RWPE2 (cell line): ENCODE measurements at places on chromosomes 11 and 22.

GRCh38 chr11:69454018-69454417 is 27.4 kb upstream of the LINC01488 start:
- H3K27ac ChIP-seq, result no peak overlapping the region
- DNase-seq, result no peak
- no peaks in the 10 kb centered on the region for H3K27me3 ChIP-seq
- H3K4me3 ChIP-seq, result no peak overlapping the region

DNA sequence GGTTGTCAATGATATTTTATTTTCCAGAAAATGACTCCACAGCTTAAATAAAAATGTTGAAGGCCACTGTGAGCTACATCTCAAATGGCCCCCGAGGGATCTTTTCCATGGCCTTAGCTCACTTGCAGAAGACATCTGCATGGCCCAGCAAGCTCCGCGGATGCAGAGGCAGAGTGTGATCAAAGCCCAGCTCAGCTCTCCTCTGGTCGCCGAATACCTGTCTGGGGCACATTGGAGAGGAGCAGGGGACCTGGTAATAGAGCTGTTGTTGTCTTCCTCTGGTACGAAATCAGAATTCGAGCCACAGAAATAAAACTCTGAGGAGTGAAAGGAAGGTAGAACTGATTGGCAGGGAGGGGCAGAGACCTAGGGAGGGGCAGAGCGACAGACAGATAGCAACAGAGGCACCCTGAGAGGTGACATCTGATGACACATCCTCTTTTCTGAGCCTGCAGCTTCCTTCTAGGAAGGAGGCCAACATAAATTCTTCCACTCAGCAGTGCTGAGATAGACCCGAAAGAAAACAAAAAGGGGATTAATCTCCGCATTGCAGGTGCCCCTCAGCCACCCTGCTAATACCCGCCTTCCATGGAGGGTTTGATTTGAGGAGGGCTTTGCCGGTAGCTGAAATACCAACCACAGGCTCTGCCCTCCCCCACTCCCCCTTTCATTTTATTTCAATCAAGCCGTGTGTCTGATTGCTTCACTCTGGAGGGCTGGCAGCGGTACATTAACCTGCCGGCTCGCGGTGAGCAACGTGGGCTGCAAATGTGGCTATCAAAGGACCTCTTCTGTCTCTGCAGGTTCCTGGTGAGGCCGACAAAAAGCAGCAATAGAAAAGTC is 759.4 kb downstream of the OPCML start:
- no peaks in the 10 kb centered on the region for H3K4me1 ChIP-seq
- no peaks in the 10 kb centered on the region for H3K36me3 ChIP-seq

GRCh38 chr22:47168441-47168840 is 406.0 kb downstream of the TBC1D22A start:
- no peaks in the 10 kb centered on the region for H3K27me3 ChIP-seq
- no peaks in the 10 kb centered on the region for H3K4me1 ChIP-seq
- no peaks in the 10 kb centered on the region for H3K36me3 ChIP-seq
- no peak overlapping the region for H3K27ac ChIP-seq
- no peak overlapping the region for H3K4me3 ChIP-seq
- no peak for DNase-seq

GRCh38 chr11:64156235-64157011 is 9.5 kb downstream of the MACROD1 start:
- DNase-seq, result no peak
- no peaks in the 10 kb centered on the region for H3K36me3 ChIP-seq
- H3K4me1 ChIP-seq, result no peaks in the 10 kb centered on the region
- no peak overlapping the region for H3K4me3 ChIP-seq
- no peak overlapping the region for H3K27ac ChIP-seq

DNA sequence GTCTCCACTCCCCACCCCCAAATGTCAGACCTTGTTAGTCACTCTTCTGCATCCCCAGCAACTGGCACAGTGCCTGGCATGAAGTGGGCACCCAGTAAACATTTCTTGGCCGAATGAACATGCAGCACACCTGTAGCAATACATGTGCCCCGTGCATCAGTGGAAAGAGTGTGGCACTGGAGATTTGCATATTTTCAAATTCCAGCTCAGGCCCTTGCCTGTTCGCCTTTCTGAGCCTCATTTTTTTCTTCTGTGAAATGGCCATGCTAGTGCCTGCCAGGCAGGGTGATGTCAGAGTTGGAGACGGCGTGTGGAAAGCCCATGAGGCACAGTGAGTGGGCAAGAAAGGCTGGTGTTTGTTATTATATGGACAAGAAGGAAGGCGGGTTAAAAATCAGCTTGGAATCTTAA is 38.7 kb downstream of the CD82 start:
- peaks cover 31% of the 10 kb centered on the region for H3K36me3 ChIP-seq
- H3K4me1 ChIP-seq, result no peaks in the 10 kb centered on the region
